ENCODE measurements at places on chromosomes 2 and 18. TPM values are rescaled to one million over a fixed set of nuclear protein-coding genes. Genes with fewer than 3 reads are reported as not detected.
A peak's percentile ranks its signal among the peaks of the same experiment; 100 is the strongest.

SERPINB12 gene
- total RNA-seq, result not detected

CLASP1 gene
- 72.7 TPM for total RNA-seq

SERPINB13 gene
- not detected for total RNA-seq

ZNF385B gene
- total RNA-seq, result 5.3 TPM

CCDC178 gene
- total RNA-seq, result 4.6 TPM

CYP26B1 gene
- 12.7 TPM for total RNA-seq

ZSWIM2 gene
- not detected for total RNA-seq

ACOXL gene
- total RNA-seq, result not detected

ADRA2B gene
- total RNA-seq, result 3.2 TPM

PROC gene
- total RNA-seq, result not detected

KIAA2012 gene
- total RNA-seq, result not detected

CXCR1 gene
- 4.9 TPM for total RNA-seq

ASB18 gene
- total RNA-seq, result not detected

- DNase-seq, result no peak
Observed at GRCh38 chr2:174965992-174966744, 39.0 kb downstream of the CHN1 start.

DNA sequence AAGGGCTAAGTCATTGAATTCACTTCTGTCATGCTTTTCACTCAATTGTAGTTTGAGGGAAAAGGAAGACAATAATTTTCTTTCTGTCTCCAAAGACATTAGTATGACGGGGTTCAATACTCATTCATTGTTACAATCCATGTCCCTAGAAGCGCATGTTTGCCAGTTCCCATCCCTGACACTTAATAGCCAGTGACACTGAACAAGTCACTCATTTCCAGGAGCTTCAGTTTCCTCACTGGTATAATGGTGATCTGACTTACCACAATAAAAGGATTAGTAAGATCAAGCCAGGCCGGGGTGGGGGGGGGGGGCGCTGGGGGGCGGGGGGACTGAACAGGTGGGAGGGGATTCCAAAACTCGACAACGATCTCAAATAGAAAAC is 144.8 kb upstream of the MAP3K20 start:
- DNase-seq, result no peak

DNA sequence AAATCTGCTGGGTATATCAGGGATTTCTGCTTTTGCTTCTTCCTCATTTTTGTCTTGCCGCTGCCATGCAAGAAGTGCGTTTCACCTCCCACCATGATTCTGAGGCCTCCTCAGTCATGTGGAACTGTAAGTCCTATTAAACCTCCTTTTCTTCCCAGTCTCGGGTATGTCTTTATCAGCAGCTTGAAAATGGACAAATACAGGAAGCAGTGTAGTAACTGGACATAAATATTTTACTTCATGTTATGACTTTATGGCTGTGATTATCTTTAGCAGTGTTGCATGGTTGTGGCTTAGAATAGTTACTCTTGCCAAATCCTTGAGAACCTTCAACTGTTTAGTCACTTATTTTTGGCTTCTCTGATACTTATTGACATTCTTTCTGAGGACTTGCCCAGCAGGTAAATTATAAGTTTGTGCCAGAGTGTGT is 66.2 kb upstream of the DLX2 start:
- DNase-seq, result no peak

DNA sequence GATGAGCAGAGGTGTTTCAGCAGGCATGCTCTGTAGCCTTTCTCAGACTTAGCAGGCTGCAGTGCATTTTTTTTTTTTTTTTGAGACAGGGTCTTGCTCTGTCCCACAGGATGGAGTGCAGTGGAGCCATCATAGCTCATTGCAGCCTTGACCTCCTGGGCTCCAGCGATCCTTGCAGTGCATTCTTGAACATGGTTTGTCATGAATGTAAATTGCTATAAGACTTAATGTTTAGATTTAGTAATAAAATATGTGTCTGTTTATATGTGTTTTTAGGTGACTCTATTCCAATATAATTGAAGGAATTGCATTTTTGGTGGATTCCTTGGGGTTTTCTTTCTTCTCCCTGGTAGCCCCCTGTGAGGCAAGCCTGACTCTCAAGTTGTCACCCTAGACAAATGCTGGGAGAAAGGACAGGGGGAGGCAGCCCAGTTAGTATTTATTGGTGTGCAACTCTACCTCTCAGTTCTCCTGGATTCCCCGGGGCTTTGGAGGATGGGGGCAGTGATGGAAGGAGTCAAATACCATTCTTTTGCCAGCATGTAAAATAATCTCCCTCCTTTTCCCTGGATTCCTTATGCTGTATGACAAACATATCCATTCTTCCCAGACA is 22.7 kb downstream of the LYPD6B start:
- no peak for DNase-seq

DNA sequence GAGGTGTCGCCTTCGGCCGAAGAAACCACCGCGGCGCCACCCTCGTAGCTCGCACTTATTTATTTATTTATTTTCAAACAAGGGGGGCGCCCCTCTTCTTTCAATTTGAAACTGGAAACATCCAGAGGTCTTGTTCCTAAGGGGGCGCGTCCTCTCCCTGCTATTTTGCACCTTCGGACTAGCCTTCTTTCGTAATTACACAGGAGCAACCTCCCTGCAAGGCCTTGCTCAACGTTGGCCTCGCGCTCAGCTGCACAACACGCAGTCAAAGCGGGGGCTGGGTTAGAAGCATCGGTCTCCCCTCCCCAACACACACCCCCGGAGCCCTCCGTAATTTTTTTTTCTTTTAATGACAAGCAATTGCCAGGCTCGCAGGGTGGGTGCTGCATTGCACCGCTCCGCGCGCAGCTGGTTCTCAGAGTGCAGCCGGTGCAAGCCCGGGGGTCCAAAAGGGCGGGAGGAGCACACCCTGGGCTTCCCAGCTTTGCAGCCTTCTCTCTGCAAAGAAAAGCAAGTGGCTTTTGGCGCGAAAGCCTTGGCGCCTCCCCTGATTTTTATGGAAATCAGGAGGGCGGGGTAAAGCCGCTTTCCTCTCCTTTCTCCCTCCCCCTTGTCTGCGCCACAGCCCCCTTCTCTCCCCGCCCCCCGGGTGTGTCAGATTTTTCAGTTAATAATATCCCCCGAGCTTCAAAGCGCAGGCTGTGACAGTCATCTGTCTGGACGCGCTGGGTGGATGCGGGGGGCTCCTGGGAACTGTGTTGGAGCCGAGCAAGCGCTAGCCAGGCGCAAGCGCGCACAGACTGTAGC is at the start of gene MYCN:
Gene MYCN, plus strand, starts transcription at position 697 of the 807 bp plus-strand sequence. CDS start 1,515 bp downstream, outside the sequence.
- peak; percentile 86 for DNase-seq

DNA sequence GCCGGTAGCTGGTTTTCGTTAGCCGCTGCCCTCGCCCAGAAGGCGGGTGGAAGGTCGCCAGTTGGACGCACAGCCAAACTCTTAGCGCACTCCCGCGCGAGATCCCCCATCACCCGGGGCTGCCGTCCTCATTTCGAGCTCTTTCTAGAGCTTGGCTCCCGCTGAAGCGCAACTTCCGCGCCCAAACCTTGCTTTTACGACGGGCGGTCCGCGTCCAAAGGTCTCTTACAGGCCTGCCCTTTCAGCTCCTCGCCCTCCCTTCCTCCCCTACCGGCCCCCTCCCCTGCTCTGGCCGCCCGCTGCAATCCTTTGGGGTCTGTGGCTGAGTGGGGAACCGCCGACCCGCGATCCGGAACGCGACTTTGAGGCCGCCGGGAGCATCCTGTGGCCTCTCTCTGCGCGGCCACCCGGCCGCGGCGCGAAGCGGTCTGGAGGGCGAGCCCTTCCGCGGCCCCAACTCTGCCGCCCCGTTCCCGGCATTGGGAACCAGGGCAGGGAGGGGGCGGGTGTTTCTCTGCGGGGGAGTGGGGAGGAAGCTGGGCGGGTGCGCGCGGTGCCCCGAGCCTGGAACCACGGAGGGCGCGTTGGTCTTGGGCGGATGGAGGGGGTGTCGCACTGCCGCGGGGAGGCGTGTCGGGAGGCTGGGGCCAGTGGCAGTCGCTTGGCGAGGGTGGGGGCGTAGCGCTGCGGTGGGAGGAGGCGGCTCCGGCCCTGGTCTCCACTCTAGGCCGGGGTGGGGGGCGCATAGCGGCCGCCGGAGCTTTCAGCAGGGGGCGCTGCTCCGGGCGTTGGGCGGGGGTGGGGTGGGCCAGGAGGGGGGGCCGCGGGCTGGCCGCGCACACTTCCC is at the start of gene GDF7:
Gene GDF7, plus strand, starts transcription at position 841 of the 847 bp plus-strand sequence. CDS start 96 bp downstream, outside the sequence.
- DNase-seq, result no peak

- no peak for DNase-seq
Observed at GRCh38 chr18:70324897-70325296, 36.1 kb downstream of the SOCS6 start.

GRCh38 chr2:55843994-55844345 is 79.6 kb downstream of the EFEMP1 start:
- DNase-seq, result no peak

GRCh38 chr2:239752951-239753350 is 272.2 kb downstream of the NDUFA10 start:
- DNase-seq, result no peak

DNA sequence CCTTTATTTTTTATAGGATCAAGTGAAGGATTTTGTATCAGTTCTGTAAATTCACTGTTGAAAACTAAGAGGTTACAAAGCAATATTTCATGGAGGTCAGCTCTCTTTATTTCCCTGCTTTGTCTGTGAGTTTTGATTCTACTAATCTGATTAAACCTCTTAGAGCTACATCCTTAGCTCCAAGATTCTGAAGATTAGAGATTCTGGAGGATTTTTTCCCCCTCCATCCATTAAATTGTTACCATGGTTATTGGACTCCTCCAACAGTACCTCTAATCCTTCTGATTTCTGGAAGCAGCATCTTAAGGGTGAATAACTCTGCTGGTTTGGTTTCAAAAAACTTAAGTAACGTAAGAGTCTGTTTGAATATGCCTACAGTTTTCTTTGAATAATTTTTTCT is 110.0 kb downstream of the TANC1 start:
- no peak for DNase-seq

GRCh38 chr2:204364860-204365535 is 180.3 kb upstream of the PARD3B start:
- no peak for DNase-seq

DNA sequence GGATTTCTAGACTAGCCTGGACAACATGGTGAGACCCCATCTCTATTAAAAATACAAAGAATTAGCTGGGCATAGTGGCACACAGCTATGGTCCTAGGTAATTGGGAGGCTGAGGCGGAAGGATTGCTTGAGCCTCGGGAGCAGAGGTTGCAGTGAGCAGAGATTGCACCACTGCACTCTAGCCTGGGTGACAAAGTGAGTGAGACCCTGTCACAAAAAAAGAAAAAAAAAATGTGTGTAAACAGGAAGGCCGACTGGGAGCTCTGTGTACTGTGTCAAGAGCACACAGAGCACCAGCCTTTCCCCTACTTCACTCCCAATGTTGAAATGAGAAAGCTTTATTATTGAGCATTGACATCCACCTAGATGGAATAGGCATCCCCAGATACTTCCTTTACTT is 681.7 kb upstream of the FSHR start:
- no peak for DNase-seq

- DNase-seq, result no peak
Observed at GRCh38 chr2:205713086-205713485, 30.8 kb downstream of the NRP2 start.

- peak; percentile 75 for DNase-seq
Observed at GRCh38 chr18:26574958-26575864, 26.9 kb upstream of the KCTD1 start.

DNA sequence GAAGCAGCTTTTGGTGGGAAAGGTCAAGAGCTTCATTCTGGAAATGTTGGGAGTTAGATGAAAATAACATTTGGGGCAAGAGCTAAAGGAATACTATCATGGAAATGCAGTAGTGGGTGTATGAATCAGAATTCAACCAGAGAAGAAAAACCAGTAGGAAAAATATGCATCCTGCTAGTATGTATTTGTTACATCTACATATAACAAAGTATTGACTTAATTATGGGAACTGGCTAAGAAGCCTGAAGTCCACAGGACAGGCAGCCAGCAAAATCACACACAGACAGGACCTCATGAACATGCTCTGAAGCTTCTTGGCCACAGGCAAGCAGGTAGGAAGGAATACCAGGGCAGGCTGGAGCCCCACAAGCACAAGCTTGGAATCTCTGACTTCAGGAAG is 185.8 kb downstream of the FBXO15 start:
- no peak for DNase-seq

- no peak for DNase-seq
Observed at GRCh38 chr18:60372596-60372995, at the start of gene MC4R. TSS of gene MC4R (minus strand) at chr18:60372775. CDS start at chr18:60372349, 426 bp downstream.

DNA sequence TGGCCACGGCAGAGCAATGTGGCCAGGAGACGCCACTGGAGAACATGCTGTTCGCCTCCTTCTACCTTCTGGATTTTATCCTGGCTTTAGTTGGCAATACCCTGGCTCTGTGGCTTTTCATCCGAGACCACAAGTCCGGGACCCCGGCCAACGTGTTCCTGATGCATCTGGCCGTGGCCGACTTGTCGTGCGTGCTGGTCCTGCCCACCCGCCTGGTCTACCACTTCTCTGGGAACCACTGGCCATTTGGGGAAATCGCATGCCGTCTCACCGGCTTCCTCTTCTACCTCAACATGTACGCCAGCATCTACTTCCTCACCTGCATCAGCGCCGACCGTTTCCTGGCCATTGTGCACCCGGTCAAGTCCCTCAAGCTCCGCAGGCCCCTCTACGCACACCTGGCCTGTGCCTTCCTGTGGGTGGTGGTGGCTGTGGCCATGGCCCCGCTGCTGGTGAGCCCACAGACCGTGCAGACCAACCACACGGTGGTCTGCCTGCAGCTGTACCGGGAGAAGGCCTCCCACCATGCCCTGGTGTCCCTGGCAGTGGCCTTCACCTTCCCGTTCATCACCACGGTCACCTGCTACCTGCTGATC is 4.9 kb downstream of the GPR17 start:
- DNase-seq, result no peak

GRCh38 chr2:46885376-46885775 is 30.2 kb downstream of the MCFD2 start:
- DNase-seq, result peak; percentile 8

DNA sequence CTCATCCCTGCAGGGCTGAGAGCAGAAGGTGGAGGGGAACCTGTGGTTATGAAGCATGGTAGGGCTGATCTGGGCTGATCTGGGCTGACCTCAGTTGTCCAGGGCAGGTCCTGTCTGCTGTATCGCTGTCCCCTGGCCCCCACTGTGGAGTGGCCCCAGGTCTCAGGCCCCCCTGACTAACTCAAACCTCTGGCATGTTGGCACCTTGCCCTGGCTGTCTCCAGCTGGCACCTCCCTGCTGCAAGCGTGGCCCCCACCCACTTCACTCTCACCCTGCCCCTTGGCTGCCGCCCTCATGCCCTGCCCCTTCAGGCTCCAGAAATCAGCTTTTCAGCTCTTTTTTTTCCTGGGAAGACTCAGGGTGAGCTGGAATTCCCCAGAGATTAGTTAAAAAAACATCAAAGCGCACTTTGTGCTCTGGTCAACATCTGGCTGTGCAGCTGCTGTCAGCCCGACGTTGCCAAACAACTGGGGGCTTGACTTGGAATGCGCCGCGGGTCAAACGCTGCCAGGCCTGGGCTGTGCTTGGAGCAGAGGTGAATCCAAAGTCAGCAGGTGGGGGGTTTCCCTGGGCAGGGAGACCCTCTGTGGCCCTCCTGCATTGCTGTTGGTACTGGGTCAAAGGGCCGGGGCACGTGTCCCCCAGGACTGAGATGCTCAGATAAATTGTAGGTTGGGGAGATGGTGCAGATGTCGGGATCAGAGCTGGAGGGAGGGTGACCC is 173.8 kb upstream of the HDAC4 start:
- no peak for DNase-seq

GRCh38 chr2:62858231-62858832 is 152.8 kb downstream of the EHBP1 start:
- DNase-seq, result no peak
